ENCODE measurements at places on chromosomes 6 and 20. TPM values are rescaled to one million over a fixed set of nuclear protein-coding genes. Genes with fewer than 3 reads are reported as not detected.

DNA sequence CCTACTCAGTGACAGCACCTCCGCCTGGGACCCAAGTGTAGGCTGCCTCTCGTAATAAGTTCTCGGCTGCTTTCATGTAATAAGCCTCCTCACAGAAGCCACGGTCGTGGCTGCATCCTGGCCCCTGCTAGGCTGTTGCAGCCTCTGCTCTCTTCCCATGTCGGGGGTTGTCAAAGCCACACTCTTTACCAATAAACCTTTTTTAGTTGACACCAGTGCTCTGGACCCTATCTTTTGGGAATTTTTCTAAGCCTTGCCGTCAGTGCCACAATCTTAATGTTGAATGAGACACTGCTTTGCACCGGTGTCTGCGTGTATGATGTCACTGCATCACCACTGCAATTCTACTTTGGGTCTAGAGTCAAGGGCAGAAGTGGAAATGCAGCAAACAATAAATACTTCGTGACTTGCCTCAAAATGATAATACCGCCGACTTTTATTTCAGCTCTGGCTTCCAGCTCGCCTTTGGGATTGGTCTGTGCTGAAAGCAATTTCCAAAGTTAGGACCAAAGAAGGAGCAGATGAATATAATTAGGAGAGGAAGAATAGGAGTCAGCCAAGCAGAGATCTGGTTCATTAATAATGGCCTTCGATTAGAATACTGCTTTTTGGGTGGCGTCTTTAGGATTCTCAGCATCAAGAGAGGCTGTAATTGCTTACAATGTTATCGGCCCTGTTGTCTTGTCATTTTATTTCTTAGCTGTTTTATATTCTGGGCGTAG, 57.6 kb upstream of the CCN6 start:
- H3K36me3 ChIP-seq: no peaks in the 10 kb centered on the region
- H3K27ac ChIP-seq: no peak overlapping the region
- no peak overlapping the region for H3K4me3 ChIP-seq
- no peak for DNase-seq
- no peaks in the 10 kb centered on the region for H3K27me3 ChIP-seq
- H3K4me1 ChIP-seq: no peaks in the 10 kb centered on the region

DNA sequence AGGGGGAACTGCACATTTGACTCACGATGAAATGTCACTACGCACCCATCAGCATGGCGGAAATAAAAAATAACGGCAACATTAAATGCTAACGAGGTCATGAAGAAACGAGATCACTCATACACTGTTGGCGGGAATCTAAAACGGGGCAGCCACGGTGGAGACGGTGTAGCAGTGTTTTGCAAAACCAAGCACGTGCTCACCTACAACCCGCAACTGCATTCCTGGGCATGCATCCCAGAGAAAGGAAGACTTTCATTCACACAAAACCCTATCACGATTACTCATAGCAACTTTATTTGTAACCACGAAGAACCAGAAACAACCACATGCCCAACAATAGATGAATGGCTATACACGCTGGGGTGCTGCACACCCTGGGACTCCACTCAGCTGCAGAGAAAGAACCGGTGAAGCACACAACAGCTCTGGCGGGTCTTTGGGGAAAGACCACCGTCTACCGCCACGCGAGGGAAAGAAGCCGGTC, 77.0 kb downstream of the YTHDF1 start:
- no peak for DNase-seq
- H3K4me3 ChIP-seq: no peak overlapping the region
- no peaks in the 10 kb centered on the region for H3K27me3 ChIP-seq
- H3K27ac ChIP-seq: no peak overlapping the region

Gene JPH2
- total RNA-seq: 0.66 TPM

DNA sequence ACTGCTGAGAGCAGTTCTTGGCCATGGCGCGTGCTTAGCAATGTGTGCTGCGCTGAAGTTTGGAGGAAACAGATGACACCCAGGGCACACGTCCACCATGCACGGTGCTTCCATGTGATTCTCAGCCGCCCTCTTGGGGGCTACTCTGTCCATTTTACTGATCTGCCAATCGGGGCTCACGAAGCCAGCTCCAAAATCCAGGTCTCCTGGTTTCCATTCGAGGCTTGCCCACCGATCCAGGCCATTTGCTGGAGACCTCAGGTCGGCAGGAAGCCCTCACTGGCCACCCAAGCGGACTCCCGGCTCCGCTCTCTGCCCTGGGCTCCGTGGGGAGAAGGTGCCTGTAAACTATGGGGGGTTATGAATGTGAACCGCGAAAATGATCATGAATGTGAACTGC, 11.7 kb upstream of the FRMD1 start:
- H3K4me3 ChIP-seq: no peak overlapping the region
- no peak for DNase-seq
- no peak overlapping the region for H3K27ac ChIP-seq
- no peaks in the 10 kb centered on the region for H3K36me3 ChIP-seq
- H3K27me3 ChIP-seq: no peaks in the 10 kb centered on the region

Gene CUL9
- 32.2 TPM for total RNA-seq

Gene FAM217A
- not detected for total RNA-seq

DNA sequence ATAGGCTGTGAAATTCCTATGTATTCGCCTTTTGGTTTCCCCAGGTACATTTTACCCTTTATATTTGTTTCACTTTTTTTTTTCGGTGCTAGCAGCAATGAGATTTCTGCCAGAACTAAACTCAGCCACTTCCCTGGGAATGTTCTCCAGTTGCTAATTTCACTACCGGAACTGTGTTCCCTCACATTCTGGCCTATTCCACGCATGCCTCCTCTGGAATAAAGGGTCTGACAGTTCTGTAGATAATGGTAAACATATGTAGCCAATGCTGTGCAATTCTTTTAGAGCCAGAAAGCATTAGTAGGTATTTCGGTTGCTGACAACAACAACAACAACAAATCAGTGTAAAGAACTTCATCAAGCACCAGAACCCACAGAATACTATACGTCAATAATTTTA, 96.1 kb upstream of the TBX18 start:
- H3K4me1 ChIP-seq: no peaks in the 10 kb centered on the region
- no peaks in the 10 kb centered on the region for H3K27me3 ChIP-seq
- H3K4me3 ChIP-seq: no peak overlapping the region
- H3K36me3 ChIP-seq: no peaks in the 10 kb centered on the region
- no peak overlapping the region for H3K27ac ChIP-seq
- no peak for DNase-seq

DNA sequence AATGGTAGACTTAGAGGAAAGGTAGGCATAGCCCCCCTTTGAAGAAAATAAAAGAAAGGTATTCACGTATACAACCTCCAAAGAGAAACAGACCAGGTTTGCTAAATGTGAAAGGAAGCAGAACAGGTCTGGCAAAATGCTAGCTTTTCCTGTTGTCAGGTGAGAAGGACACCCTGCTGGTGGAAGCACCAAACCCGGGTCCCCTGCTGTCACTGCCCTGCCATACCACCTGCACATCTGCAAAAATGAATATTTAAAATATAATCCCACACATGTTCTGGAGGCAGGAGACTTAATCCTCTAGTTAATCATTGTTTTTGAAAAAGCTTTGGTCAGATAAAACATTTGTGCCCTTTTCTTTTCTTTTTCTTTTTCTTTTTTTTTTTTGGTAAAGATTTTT, 48.9 kb upstream of the OLIG3 start:
- no peaks in the 10 kb centered on the region for H3K36me3 ChIP-seq
- H3K4me3 ChIP-seq: no peak overlapping the region
- no peak for DNase-seq
- no peaks in the 10 kb centered on the region for H3K27me3 ChIP-seq
- H3K4me1 ChIP-seq: no peaks in the 10 kb centered on the region
- H3K27ac ChIP-seq: no peak overlapping the region

GRCh38 chr6:24655215-24655614, 9.2 kb upstream of the KIAA0319 start:
- H3K4me3 ChIP-seq: no peak overlapping the region
- H3K36me3 ChIP-seq: peaks cover 5% of the 10 kb centered on the region
- no peak overlapping the region for H3K27ac ChIP-seq
- DNase-seq: no peak

- H3K4me3 ChIP-seq: no peak overlapping the region
- H3K4me1 ChIP-seq: no peaks in the 10 kb centered on the region
- DNase-seq: no peak
Observed at GRCh38 chr6:154056536-154056935, 17.5 kb downstream of the OPRM1 start.

DNA sequence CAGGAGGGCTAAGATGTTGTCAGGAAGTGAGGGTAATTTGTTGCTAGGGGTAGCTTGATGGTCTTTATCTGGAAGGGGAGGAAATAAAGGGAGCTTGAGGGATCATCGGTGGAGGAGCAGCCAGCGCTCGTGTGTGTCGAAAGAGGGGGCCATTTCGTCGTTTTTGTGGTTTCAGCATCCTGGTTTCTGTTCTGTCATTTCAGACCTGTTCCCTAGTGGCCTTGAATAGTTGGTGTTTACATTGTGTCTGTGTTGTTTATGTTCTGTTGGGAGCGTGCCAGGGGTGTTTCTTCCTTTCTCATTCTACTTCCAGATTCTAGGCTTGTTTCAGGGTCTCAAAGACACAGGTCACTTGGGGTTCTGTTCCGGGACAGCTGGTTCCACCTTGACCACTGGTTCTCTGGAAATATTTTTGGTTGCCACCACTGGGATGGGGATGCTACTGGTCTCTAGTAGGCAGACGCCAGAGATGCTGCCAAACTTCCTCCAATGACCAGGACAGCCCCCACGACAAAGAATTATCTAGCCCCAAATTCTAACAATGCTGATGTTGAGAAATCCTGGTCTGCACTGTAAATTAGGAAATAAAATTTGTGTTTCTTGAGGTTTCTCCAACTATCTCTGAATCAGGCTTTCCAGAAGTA, 113.9 kb upstream of the NAA20 start:
- no peak overlapping the region for H3K4me3 ChIP-seq
- no peaks in the 10 kb centered on the region for H3K36me3 ChIP-seq
- H3K4me1 ChIP-seq: peaks cover 8% of the 10 kb centered on the region
- H3K27me3 ChIP-seq: no peaks in the 10 kb centered on the region
- peak; percentile 84 for DNase-seq
- H3K27ac ChIP-seq: no peak overlapping the region

GRCh38 chr20:38217791-38218565, 42.6 kb downstream of the KIAA1755 start:
- H3K27ac ChIP-seq: peak overlapping the region; percentile 93
- no peaks in the 10 kb centered on the region for H3K27me3 ChIP-seq
- no peaks in the 10 kb centered on the region for H3K36me3 ChIP-seq
- H3K4me3 ChIP-seq: no peak overlapping the region
- peaks cover 22% of the 10 kb centered on the region for H3K4me1 ChIP-seq
- peak; percentile 83 for DNase-seq

Gene DYNLT1
- total RNA-seq: 85.3 TPM

- peak overlapping the region; percentile 72 for H3K4me3 ChIP-seq
- DNase-seq: peak; percentile 94
- no peaks in the 10 kb centered on the region for H3K4me1 ChIP-seq
- no peaks in the 10 kb centered on the region for H3K36me3 ChIP-seq
- H3K27me3 ChIP-seq: no peaks in the 10 kb centered on the region
Observed at GRCh38 chr6:27871924-27872638, 40.1 kb downstream of the OR2B2 start.

Gene QRSL1
- total RNA-seq: 13.6 TPM

DNA sequence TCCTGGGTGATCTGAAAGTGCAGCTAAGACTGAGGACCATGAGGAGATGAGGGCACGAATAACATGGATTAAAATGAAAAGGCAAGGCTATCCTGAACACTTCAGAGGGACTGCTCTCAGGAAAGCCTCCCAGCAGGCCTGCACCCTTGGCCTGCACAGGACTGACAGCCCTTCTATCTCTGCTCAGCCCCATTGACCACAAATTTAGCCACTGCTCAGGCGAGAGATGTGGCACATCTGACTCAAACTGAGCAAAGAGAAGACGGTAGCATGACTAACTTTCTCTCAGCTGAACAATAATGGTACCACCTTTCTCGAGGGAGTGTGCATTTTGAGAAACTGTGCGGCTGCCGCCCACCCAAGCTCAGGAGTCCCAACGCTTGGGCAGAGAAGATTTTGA, 257.5 kb downstream of the ADGB start:
- H3K27me3 ChIP-seq: no peaks in the 10 kb centered on the region
- H3K36me3 ChIP-seq: no peaks in the 10 kb centered on the region
- DNase-seq: no peak
- peaks cover 10% of the 10 kb centered on the region for H3K4me1 ChIP-seq
- H3K27ac ChIP-seq: no peak overlapping the region

DNA sequence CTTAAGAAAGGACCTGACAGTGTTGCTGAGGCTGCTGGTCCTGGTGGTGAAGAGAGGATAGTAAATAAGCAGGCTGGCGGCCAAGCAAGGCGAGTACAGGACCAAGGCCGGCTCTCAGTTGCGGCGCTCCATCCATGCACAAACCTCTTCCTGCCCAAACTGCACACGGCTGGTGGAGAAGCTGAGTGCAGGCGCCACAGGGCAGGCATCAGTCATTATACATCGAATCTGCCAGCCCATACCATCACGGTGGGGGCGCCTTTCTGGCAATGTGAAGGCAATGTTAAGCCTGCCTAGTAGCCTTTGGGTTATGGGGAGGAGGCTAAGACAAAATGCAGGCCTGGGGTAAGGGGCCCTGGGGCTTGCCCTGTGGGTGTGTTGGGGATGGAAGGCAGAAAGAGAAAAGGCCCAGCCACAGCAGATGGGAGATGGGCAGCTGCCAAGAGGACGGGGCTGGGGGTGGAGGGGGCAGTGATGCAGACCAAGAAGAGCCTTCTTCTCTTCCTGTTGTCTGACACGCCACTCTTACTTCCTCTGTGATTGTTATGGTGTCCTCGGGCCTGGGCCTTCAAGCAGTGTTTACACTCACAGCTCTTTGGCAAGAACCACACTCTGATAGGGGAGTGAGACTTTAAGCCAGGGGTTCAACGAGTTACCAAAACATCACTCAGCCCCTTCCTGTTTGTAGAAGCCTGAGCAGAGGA, 20.3 kb upstream of the KCNK16 start:
- no peak overlapping the region for H3K4me3 ChIP-seq
- no peaks in the 10 kb centered on the region for H3K4me1 ChIP-seq
- no peaks in the 10 kb centered on the region for H3K36me3 ChIP-seq
- DNase-seq: peak; percentile 4
- H3K27me3 ChIP-seq: no peaks in the 10 kb centered on the region

DNA sequence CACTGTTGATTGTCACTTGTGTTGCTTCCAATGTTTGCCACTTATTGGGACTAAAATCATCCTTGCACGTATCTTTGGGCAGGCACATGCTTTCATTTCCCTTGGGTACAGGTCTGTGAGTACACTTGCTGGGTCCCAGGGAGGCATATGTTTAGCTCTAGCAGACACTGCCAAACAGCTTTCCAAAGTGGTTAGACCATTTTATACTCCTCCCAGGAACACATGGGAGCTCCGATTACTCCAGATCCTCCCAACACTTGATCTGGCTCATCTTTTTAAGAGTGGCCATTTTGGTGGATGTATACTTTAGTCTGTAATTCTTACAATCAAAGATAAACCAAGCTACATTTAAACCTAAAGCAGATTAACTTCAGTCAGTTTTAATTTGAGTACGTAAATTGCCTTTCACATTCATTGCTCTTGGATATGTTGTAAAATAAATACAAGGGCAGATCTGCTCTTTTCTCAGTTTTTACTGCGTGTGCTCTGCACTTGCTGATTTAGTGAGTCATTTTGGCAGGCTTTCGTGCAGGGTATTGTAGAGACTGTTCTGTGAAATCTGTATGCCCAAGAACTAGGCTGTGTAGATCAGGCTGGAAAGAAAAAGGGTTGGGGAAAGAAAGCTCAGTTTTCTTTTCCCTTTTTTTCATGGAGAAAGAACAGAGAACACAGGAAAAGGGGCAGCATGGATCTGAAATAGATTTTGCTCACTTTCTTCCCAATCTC, 19.5 kb downstream of the SLC22A1 start:
- no peak overlapping the region for H3K4me3 ChIP-seq
- peak; percentile 81 for DNase-seq
- peaks cover 6% of the 10 kb centered on the region for H3K4me1 ChIP-seq
- no peaks in the 10 kb centered on the region for H3K36me3 ChIP-seq

- no peaks in the 10 kb centered on the region for H3K4me1 ChIP-seq
- no peaks in the 10 kb centered on the region for H3K36me3 ChIP-seq
- no peak overlapping the region for H3K4me3 ChIP-seq
- peaks cover 3% of the 10 kb centered on the region for H3K27me3 ChIP-seq
- no peak for DNase-seq
- H3K27ac ChIP-seq: no peak overlapping the region
Observed at GRCh38 chr20:58054780-58055373, 173.6 kb downstream of the ANKRD60 start.

Measured in fibroblast of lung (primary cell).